ENCODE measurements at places on chromosomes 11 and 22.

- DNase-seq, result no peak
Measured at GRCh38 chr11:7534042-7534378, 20.2 kb downstream of the PPFIBP2 start.

GRCh38 chr11:79237703-79238102 is 203.1 kb downstream of the TENM4 start:
- no peak for DNase-seq

DNA sequence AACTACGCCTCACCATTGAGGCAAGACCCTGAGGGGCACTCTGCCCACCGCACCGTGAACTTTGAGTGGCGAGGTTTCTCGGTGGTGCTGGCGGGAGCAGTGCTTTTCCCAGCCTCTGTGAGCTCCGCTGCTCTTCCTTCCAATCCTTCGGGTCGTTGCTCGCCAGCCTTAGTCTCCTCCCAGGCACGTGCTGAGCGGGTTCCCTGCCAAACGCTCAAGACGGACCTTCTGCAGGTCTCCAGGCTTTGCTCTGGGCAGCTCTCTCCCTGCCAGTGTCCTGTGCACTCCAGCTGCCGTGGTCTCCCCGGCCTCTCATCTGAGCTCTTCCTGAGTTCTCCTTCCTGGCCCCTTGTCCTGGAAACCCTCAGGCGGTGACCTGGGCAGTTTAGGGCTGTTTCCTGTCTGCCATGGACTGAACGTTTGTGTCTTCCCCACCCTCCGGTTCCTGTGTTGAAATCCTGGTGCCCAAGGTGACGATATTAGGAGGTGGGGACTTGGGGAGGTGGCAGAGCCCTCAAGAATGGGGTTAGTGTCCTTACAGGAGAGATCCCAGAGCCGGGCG is 11.2 kb upstream of the MUC6 start:
- no peak for DNase-seq

DNA sequence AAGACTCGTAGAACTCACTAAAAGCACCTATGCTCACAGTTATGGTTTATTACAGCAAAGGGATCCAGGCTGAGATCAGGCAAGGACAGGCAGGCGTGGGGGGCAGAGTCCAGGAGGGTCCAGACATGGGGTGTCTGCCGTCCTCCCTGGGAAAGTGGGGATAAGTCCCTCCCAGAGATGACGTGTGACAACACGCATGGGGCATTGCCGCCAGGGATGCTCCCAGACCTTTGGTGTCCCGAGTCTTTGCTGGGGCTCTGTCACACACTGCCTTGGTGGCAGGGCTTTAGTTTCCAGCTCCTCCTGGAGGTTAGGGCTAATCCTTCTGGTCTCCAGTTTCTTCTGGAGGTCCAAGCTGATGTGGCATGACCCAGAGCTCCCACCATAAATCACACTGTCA is 226.7 kb downstream of the CTTN start:
- no peak for DNase-seq

GRCh38 chr11:115126515-115127208 is 377.6 kb downstream of the CADM1 start:
- no peak for DNase-seq

- DNase-seq, result no peak
Measured at GRCh38 chr22:19448739-19449421, 1.4 kb upstream of the C22orf39 start.

DNA sequence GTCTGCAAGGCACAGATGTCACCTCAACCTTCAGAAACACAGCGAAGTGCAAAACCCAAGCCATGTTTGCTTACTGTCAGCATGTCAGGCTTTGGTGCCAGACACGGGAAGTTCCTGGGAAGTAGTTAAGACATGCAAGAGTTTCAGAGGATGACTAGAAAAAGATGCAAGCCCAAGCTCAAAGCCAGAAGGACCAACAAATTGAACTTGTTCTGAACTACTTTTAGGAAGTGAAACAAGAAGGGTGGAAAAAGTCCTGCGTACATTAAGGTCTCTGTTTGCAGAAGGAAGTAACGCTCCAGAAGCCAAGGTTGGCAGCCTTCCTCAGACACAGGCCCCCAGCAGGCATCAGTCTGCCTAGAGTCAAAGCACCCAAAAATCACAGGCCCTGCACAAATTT is 2.6 kb downstream of the AP1B1 start:
- DNase-seq, result no peak

DNA sequence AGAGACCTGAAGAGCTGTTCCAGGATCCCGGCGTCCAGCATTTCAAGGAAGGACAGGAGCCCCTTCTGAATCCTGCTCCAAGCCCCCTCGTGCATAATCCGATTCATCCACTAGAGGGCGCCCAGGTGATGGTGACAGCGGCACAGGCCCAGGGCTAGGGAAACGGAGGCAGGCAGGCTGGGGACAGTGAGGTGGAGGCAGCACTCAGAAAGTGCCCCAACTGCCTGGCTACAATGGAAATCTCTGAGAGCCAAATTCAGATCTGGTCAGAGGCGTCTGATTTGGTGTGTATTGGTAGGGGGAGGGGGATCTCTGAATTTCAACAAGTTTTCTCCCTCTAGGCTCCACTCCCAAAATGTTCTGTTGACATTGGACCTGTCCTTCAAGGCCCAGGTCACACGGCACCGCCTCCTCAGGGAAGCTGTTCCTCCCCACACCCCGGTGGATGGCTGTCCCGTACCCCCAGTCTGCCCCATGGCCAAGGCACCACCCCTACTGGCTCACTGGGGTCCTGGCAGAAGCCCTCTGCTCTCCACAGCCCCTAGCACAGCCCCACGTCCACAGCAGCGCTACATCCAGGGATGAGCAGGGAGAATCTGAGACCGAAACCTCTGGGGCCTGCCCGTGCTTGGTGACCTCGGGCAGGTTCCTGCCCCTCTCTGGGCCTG is 142.9 kb downstream of the CRYBB2 start:
- DNase-seq, result peak; percentile 72

All from hematopoietic multipotent progenitor cell treated with erythropoietin and hydrocortisone succinate and interleukin-3 and kit ligand, for 6 days (in vitro differentiated cells).